Body of pancreas (tissue), 4 donors: ENCODE measurements at places on chromosomes 11 and 22. TPM values are rescaled to one million over a fixed set of nuclear protein-coding genes. Genes with fewer than 3 reads are reported as not detected.

KCNJ11 gene
- 39.4 TPM for total RNA-seq

ANKK1 gene
- 0.78 TPM for total RNA-seq

PARVA gene
- total RNA-seq = 33.7 TPM

MUC5AC gene
- total RNA-seq = 1.8 TPM

CD82 gene
- 13.5 TPM for total RNA-seq

- DNase-seq = no peak
Observed at GRCh38 chr22:25354456-25354855, 135.0 kb downstream of the CRYBB2 start.

DNA sequence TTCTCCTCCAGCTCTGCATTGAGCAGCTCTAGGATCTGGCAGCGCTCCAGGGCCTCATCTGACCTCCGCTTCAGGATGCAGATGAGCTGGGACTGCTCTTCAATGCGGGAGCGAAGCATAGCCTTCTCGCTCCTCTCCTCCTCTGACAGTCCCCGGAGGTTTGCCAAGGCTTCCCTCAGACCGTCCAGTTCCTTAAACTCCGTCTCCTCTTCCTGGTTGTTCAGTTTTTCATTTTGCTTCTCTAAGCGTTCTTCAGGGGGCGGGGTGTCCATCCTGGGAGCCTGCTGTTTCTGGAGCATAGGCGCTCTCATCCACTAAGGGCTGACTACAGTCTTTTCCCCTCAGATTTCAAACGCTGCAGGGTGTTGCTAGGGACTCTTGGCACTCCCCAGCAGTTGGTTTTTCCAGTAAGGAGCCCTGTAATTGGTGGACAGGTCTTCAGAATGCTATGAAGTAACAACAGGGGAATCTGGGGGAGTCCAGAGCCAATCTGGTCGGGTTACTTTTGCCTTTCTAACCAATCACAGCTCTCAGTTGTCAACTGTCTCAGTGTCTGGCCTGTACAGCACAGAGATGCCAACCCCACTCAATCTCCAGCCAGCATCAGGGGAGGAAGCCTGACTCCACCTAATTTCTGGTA, at the start of gene CCDC89:
Gene CCDC89 (minus strand): TSS at position 376 of the 640 bp plus-strand sequence. CDS start 65 bp downstream, at position 311.
- no peak for DNase-seq

DNA sequence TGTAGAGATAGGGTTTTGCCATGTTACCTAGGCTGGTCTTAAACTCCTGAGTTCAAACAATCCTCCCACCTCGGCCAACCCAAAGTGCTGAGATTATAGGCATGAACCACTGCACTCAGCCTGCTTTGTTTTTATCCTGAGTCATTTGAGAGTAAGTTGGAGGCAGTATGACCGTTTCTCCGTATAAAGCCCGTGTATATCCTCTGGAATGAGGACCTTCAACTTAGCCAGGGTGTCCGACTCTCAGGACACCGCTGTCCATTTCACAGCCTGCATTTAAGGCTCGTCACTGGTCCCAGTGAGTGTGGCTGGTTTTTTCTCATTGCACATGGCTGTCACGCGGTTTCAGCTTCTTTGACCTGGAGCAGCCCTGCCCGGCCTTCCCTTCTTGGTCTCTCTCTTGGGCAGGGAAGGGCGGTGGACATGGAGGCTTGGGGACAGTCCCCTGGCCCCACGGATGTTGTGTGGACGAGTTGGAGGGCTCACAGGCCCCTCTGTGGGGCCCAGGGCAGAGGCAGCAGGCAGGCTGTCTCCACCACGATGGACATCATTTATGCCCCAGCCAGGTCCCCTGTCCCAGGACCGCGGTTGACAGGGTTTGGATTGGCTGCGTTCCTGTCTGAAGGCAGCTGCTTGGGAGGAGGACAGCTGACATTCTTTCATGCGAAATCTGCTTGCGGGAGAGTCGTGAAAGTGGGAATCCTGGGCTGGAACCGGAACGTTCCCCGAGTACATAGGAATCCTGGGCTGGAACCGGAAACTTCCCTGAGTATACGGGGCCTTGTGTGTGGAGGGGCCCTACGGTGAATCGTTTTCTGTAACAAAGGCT, 93.3 kb downstream of the KCNQ1 start:
- DNase-seq = peak; percentile 7

DNA sequence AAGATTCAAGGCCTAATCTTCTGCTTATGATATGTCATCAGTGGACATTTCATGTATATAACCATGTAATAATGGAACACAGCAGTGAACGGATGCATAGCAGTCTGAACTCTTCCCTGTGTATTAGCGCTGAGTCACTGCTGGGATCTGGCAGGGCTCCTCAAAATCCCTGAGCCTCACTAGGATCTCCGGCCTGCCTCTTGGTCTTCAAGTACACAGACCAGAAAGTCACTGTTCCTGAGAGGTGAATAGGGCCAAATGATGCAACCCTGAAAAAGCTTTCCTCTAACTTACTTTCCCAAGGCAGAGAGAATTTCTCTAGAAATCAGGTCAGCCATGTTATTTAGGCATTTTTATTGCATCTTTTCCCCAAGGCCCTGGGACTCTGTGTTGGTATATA, 35.0 kb downstream of the POU2AF1 start:
- DNase-seq = peak; percentile 58

- DNase-seq = no peak
Observed at GRCh38 chr22:19354201-19354600, 62.7 kb upstream of the CLTCL1 start.

DNA sequence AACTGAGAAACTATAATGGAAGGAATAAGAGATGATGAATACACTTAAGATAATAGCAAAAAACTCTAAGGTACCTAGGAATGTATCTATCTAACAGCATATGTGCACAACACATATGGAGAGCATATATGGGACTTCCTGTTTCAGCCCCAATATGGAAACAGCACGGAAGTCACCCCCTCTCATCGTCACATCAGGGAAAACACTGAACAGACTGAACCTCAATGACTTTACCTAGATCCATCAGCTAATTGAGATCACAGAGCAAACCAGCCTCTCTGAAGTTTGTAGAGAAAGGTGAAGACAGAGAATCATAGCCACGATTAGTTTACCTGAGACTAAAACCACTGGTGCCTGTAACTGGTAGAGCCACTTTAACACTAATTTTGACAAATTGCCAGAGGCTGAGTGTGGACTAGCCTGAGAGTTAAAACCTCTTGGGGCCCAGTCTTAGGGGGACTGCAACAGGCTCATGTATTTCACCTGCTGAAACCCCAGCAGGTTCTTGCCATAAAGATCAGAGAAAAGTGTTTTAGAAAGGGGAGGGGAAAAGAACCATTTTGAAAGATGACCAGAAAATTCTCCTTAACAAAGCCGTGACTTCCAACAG, 722.6 kb downstream of the TBC1D22A start:
- no peak for DNase-seq

- DNase-seq = no peak
Observed at GRCh38 chr11:133827556-133827955, 17.8 kb downstream of the SPATA19 start.

DNA sequence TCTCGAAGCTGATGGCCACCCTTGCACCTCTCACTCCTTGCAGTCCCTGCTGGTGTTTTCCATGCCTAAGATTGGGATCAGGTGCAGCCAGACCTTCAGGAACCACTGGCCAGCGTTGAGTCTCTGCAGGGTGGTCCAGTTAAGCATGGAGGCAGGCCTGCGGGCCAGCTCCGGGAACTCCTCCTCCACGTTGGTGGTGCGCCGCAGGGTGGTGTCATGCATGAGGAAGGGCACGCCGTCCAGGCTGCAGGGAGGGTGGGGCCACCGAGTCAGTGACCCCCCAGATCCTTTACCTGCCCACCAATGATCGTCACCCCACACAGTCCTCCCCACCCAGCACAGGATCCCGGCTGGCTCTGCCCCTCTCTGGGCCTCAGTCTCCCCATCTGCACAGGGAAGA, 10.0 kb upstream of the KLHL35 start:
- DNase-seq = no peak

DNA sequence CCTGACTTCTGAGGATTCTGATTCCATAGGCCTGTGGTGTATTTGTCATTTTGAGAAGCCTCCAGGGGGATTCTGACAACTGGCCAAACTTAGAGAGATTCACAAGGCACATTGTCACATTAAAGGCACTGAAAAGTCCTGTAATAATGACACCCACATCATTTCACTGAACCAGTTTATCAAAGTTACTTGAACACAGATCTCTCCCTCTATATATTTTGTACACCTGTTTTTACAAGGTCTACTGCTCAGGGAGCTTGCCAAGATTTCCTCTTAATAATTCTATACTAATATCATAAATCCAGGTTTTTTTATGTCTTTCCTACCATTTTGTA, 50.0 kb downstream of the LRRC74B start:
- no peak for DNase-seq

DNA sequence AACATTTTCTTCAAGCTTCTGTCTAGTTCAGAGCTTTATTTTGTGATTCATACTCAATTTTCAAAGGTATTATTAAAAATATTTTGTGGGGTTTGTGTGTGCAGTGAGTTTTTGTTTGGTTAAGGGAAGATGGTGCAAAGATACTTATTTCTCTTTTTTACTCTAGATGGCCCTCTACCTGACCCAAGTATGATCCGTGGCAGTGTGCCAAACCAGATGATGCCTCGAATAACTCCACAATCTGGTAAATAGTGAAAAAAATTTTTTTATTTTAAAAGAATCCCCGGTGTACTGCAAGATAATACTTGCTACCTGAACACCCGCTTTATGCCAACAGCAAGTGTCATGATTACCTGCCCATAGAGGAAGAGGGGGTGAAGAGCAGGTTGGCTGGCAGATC, 54.2 kb downstream of the EP300 start:
- peak; percentile 8 for DNase-seq

DNA sequence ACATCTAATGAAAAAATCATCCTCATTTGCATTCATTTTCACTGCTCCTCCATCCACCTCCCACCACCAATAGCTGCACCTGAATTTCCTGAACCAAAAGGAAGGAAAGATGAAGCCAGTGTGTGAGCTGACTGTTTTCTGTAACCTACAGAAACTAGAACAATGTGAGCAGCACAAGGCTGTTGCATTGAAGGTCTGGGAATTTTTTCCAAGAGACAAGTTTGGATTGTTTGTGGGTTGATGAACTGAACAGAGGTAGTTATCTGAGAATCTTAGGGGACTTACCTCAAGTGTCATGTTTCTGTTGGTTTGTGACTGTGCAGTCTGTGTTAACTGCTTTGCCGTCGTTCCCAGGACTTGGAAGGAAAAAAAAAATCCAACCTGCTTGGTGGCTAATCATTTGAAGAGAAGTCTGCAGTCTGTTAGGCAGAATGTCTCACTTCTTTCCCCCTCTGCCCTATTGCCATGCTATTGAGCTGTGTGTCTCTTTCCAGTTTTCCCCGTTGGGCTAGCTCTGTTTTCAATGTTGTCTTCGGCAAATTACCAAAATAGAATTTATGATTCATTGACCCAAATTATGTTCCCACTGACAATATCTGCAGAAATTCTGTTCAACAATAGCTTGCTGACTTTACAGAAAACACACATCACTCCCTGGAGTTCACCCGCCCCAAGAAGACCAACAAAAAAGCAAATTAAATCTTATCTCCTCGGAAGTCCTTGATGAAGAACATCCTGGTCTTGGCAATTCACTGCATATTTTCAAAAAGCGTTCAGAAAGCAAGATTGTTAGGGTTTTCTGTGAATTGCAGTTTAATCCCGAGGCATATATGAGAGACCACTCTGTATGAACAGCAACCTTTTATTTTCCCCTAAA, 76.0 kb downstream of the SC5D start:
- no peak for DNase-seq

- DNase-seq = peak; percentile 89
Observed at GRCh38 chr11:64007629-64008282, 21.5 kb downstream of the OTUB1 start.

GRCh38 chr11:46100670-46101069, 20.6 kb downstream of the PHF21A start:
- no peak for DNase-seq

- DNase-seq = no peak
Observed at GRCh38 chr22:20108757-20109230, 7.1 kb upstream of the RANBP1 start.

DNA sequence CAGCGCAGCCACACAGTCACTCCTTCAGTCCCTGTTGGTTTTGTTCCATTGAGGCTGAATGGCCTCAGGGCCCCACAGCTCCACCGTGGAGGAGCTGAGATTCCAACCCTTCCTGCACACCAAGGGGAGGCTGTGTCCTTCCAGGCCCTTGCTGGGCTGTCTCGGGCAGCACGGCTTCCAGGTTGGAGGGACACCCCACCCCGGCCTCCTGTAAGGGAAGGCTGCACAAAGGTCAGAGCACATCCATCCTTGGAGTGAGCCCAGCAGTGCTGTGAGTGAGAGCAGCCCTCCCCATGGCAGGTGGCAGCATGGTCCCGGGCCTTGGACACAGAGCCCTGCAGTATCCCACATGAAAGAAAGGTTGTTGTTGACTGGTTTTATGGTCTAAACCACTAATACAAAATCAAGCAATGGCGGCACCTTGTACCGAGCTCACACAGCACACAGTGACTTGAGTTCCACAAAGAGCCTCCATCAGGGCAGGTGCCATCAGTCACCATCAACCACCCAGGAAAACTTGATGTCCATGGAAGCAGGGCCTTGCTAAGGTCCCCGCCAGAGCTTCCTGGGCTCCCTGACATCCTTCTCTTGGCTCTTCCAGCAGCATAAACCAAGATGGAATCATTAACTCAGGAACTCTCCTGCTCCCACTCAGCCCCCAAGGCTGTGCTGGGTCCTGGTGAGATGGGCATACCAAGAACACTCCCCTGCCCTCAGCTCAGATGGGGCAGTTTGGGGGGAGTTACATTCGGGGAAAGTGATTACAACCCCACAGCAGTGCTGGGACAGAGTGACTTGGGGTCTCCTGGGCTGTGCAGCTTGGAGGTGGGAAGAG, 1500.4 kb downstream of the TBC1D22A start:
- no peak for DNase-seq
